ENCODE measurements at places on chromosomes 4 and X.

- no peak for DNase-seq
Measured at GRCh38 chrX:52577464-52578173, 60.8 kb upstream of the XAGE1B start.

- no peak for DNase-seq
Measured at GRCh38 chr4:181216501-181216900, 1026.7 kb upstream of the TENM3 start.

DNA sequence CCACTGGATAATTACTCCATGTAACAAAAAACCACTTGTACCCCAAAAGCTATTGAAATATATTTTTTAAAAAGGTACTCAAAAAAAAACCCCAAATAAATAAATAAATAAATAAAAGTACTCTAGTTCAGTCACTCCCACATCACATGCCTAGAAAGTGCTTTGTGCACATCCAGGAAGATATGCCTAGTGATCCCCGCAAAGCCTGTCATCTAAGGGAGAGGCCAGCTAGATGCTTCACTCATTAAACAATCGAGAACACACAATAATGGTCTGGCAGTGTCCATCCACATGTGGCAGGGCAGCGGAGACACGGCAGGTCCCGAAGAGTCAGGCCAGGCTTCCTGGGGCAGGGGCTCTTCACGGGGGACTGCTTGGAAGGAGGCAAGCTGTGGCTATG is 47.6 kb downstream of the RAB33B start:
- no peak for DNase-seq

- no peak for DNase-seq
Measured at GRCh38 chr4:121688701-121689100, 8.1 kb downstream of the ANXA5 start.

- no peak for DNase-seq
Measured at GRCh38 chr4:145822581-145822980, 116.0 kb downstream of the ZNF827 start.

- DNase-seq = no peak
Measured at GRCh38 chr4:152512483-152512882, 23.4 kb downstream of the FBXW7 start.

- DNase-seq = no peak
Measured at GRCh38 chr4:73866246-73866645, 2.9 kb upstream of the CXCL1 start.

- DNase-seq = no peak
Measured at GRCh38 chr4:6986072-6986780, 56.9 kb upstream of the TADA2B start.

GRCh38 chrX:44914532-44915198 is 41.7 kb downstream of the KDM6A start:
- DNase-seq = no peak

- no peak for DNase-seq
Measured at GRCh38 chrX:55715847-55716246, 1.7 kb upstream of the RRAGB start.

- DNase-seq = no peak
Measured at GRCh38 chr4:88653371-88653946, 44.2 kb downstream of the NAP1L5 start.

GRCh38 chrX:95318882-95319281 is 1365.8 kb upstream of the DIAPH2 start:
- no peak for DNase-seq

DNA sequence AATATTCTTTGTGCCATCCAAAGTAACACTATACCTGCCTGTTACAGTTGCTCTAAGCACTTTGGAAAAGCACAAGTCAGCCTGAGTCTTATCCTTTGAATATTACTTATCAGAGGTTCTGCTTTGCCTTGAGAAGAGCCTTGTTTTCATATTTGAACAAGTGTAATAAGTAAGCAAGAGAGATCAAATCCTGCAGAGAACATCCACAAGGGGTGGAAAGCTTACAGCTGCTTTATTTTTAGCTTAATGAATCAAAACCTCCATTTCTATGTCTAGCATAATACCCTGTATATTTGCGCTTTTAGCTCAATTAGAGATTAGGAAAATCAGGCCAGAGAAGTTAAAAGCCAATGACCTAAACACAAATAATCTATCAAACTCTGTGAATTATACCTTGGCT is 139.8 kb downstream of the CDS1 start:
- no peak for DNase-seq

DNA sequence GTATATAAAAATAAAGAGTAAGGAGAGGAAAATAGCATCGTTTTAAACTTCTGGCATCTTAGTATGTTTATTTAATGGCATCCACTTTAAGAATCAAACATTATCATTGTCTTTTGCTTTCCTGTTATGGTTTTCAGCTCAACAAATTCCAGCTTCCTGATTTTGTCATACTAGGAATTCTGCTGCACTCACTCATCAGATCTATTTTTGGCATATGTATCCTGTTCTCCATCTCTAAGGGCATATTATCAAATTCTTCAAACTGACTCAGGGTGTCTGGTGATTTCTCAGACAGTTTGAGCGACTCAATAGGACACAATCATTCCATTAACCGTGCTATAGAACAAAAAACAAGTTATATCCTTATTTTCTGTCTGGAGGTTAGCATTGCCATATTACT is 248.5 kb upstream of the DIAPH2 start:
- no peak for DNase-seq

DNA sequence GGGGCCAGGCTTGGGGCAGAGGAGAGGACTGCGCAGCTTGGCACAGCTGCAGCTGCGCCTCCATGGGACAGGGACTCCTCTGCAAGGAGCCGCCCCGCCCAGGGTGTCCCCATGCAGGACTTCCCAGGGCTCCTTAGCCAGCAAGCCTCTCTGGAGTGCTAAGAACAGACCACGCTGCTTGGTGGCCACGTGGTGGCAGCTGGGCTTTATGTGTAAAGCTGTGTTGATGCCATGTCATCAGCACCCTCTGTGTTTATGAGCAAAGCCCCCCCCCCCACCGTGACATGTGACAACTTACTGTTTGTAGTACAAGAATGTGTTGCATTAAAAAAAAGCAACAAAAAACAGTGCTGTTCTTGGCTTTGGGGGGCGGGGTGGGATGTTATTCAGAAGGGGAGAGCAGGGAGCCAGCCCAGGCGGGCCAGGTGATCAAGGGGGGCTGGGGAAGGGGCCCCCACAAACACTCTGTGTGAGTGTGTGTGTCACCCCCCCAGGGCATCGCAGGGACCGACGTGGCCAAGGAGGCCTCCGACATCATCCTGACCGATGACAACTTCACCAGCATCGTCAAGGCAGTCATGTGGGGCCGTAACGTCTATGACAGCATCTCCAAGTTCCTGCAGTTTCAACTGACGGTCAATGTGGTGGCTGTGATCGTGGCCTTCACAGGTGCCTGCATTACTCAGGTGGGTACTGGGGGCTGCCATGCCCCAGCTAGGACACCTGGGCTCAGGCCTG is 40.3 kb downstream of the ATP2B3 start:
- DNase-seq = no peak

DNA sequence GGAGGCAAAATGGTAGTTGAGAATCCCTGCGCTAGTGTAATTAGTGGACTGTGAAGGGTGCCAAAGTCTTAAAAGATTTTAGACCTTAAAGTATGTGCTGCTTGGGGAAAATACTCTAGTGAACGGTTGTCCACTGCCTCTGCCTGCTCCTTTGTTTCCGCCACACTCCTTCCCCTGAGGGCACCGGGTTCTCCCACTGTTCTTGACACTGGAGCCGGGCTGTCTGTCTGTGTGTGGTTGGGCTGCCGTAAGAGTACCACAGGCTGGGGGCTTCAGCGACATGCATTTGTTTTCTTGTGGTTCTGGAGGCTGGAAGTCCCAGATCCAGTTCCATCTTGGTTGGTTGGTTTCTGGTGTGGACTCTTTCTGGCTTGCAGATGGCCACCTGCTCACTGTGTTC is 76.2 kb downstream of the CLDN34 start:
- no peak for DNase-seq

All from NCI-H510A (cell line).